ENCODE measurements at places on chromosomes 4 and X.

- DNase-seq = no peak
Measured at GRCh38 chrX:132165651-132166050, 37.8 kb upstream of the FRMD7 start.

- DNase-seq = no peak
Measured at GRCh38 chr4:78078101-78078500, 21.0 kb downstream of the FRAS1 start.

GRCh38 chr4:17058916-17059741 is 160.7 kb upstream of the LDB2 start:
- DNase-seq = peak; percentile 74

- DNase-seq = no peak
Measured at GRCh38 chr4:2789793-2790582, 2.9 kb upstream of the SH3BP2 start.

- no peak for DNase-seq
Measured at GRCh38 chr4:161254375-161254774, 909.4 kb downstream of the FSTL5 start.

DNA sequence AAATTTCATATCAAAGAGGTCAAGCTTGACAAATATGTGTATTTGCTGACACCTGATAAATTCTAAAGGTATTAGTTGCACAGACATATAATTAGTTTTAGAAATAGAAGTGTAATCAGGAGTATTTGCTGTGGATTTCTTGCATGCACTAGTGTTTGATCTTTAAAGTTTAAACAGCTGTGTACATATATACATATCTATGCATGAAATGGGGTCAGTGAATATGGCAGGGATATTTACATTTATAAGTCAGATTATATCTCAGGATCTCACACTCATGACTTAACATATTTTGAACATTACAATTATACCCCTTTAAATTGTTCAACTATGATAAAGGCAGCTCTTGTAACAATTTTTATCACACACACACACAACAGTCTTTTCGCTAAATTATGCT is 547.4 kb upstream of the ACTRT1 start:
- no peak for DNase-seq

GRCh38 chr4:137124278-137124932 is 407.9 kb downstream of the PCDH18 start:
- no peak for DNase-seq

DNA sequence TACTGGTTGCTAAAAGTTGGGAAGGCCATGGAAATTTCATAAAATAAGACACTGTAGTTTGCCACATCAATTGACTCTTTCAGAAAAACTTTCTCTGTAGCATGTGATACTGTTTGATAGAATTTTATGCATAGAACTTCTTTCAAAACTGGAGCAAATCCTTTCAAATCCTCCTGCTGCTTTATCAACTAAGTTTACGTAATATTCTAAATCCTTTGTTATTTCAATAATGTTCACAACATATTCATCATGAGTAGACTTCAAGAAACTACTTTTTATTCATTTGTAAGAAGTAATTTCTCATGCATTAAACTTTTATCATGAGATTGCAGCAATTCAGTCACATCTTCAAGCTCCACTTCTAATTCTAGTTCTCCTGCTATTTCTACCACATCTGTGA is 199.3 kb downstream of the PCDH18 start:
- DNase-seq = no peak

GRCh38 chr4:40458683-40459082 is 123.5 kb downstream of the CHRNA9 start:
- DNase-seq = no peak

- no peak for DNase-seq
Measured at GRCh38 chr4:2961811-2962441, 1.3 kb downstream of the NOP14 start.
